ENCODE measurements at places on chromosomes 2 and 18.
A peak's percentile ranks its signal among the peaks of the same experiment; 100 is the strongest.

DNA sequence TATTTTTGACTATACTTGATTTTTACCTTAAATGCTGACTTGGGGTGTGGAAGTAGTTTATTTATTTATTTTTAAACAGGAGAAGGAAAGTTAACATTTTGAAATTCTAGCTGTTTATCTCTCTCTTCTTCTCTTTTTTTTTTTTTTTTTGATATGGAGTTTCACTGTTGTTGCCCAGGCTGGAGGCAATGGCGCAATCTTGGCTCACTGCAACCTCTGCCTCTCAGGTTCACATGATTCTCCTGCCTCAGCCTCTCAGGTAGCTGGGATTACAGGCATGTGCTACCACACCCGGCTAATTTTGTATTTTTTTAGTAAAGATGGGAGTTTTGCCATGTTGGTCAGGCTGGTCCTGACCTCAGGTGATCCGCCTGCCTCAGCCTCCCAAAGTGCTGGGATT is 11.1 kb downstream of the WDR43 start:
- DNase-seq: no peak

- no peak for DNase-seq
Observed at GRCh38 chr2:138564586-138565229, 63.1 kb downstream of the SPOPL start.

DNA sequence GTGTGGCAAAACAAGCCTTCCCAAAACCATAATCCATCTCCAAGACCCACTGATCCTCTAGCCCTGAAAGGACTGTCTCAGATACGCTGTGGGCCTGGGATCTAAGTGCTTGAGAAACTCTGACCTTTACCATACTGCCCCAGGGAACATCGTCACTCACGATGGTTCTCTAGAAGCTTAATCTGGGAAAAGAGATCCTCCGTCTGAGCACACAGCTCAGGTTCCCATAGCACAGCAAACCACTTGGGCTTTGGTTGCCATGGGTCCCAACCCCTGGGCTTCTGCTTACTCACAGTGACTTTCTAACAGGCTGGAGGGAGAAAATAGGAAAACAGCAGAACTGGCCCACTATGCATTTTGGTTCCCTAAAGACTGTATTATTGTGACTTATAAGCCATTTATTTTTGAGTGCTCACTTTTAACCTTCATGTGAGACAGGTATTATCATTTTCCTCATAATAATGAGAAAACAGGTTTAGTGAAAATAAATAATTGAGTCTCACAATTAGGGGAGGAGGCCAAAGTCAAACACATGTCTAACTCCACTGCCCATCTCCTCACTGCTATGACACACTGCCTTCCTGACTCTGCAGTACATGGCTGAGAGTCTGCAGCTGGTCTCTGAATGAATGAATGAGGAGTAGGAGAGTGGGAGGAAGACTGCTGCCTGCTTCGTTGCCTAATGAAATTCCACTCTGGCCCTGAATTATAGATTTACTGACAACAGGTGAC is 46.7 kb downstream of the REEP1 start:
- DNase-seq: no peak

DNA sequence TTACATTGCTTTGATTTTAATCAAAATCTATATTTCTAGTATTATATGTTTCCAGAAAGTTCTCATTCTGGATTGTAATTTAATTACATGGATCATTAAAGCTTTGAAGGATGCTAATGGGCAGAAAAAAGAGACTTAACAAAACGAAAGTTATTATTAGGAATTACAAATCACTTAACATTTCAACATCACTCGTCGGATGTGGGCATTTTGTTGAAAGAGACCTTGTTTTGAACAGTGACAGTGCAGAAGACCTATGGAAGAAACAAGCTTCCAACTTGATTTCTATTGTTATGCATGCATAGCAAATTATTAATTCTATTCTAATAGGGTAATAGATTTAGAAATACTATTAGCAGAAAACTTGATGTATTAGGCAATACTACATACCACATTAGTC is 31.4 kb upstream of the DARS1 start:
- no peak for DNase-seq

- no peak for DNase-seq
Observed at GRCh38 chr2:189866296-189866695, 82.0 kb downstream of the PMS1 start.

DNA sequence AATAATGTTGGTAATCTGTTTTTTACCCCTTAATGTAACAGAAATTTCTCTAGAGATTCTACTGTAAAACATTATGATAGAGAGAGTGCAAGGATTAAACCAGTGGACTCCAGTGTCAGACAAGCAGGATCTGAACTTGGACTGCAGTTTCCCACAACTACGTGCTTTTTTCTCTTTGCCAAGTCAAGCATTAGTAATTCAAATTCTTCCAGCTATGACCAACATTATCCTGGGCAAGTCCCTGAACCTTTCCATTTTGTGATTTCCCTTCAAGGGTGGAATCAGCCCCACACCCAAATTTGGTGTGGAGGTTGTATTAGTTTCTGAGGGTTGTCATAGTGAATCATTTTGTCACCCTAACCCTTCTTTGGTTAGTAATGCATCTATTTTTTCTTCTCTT is 482.0 kb downstream of the ZNF516 start:
- DNase-seq: no peak

GRCh38 chr2:192500550-192501200 is 305.9 kb upstream of the TMEFF2 start:
- DNase-seq: no peak

GRCh38 chr2:96108151-96108540 is 8.2 kb downstream of the ADRA2B start:
- DNase-seq: no peak

- peak; percentile 75 for DNase-seq
Observed at GRCh38 chr2:71546777-71547281, 93.5 kb downstream of the DYSF start.

DNA sequence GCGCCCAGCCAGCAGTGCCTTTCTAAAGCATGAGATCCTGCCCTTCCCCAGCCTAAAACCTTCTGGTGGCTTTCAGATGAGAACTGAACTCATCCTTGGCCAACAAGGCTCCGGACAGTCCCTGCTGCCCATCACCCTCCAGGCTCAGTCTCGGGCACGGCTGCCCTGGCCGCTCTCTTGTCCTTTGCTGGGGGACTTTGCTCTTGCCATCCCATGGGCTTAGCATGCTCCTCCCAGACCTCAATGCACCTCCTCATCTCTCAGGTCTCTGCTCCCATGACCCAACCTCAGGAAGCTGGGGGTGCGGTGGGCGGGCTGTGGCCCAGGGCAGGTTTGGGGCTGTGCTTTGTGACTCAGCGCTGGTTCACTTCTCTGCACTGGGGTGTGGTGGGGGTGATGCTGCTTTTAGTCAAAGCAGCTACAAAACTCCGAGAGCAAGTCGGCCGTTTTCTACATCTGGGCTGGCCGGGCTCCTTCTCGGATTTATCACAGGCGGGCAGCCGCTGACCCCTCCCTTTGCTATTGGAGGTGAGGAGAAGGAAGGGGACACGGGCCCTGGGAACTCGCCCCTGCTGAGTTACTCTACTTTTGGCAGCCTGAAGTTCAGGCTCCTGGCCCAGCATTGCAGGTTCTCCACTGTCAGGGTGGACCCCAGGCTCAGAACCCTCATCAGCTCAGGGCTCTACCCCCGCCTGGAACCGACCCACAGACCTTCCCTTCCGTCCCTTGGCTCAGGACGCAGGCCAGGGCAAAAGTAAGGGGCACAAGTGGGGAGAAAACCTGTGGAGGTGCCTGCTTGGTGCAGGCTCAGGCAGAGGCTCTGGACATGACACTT is 90.6 kb upstream of the TAF1B start:
- DNase-seq: no peak

GRCh38 chr18:45467293-45467692 is 148.0 kb upstream of the SLC14A2 start:
- no peak for DNase-seq

GRCh38 chr2:235001237-235002133 is 49.7 kb downstream of the SH3BP4 start:
- no peak for DNase-seq

DNA sequence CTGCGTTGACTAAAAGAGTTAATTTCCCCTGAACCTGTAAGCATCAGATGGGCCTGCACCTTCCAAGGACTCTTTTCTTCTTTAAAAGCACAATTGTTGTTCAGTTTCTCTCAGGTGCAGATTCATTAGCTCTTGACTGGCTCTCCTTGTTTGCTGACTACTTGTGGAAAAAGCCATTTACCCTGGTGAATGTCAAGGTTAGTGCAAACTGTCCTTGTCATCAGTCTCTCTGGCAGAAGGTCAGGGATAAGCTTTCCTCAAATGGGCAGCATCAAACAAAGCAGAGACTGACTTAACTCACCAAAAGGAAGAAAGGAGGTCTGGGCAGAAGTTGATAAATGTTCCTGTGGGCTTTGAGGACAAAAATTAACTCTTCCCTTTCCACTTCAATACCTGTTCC is 922.7 kb downstream of the BCL11A start:
- DNase-seq: no peak

DNA sequence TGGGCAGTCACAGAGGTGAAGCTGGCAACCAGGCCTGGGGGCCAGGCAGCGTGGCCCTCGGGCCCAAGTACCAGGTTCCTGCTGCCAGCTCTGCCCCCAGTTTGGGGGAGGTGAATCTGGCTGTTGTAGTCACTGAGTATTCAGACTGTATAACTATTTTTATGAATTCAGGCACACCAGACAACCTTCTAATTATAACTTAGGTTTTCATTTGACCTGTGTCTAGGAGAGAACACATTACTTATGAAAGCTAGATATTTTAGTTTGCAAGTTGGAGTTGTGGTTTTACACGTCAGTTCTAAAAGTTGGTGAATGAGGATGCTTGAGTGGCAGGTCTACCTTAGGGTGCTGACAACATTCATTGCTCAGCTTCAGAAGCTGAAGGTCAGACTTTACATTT is 71.7 kb downstream of the LIMS1 start:
- DNase-seq: no peak

GRCh38 chr2:207066791-207067460 is 98.8 kb downstream of the KLF7 start:
- peak; percentile 70 for DNase-seq

DNA sequence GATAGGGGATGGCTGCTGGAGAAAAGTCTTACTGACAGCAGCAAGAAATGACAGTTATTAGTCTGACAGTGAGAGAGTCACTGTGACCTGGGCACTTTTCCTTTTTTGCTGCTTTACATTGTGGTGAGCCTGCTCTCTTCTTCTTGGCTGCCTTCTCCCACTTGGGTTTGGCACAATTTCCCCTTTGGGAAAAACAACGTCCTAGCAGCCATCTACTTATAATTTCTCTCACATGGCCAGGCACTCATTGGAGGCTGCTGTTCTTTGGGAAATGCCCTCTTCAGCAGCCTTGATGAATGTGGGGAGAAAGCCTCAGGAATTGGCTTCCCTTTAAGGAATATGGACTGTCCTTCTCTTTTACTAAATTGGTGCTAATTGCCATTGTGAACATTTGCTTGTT is 60.4 kb upstream of the SLC1A4 start:
- no peak for DNase-seq

- DNase-seq: no peak
Observed at GRCh38 chr18:61855449-61856378, 37.1 kb downstream of the RNF152 start.

DNA sequence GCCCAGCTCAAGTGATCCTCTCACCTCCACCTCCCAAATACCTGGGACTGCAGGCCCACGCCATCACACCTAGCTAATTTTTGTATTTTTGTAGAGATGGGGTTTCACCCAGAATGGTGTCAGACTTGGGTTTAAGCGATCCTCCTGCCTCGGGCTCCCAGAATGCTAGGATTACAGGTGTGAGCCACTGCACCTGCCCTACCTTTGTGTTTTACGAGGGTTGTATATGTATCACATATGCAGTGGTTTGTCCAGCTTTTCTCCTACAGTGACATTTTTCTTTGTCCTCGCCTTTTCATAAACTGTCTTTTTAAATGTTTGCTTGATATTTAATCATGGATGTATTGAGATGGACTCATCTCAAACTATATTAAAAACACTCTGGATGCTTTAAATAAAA is 38.5 kb downstream of the AGAP1 start:
- no peak for DNase-seq

DNA sequence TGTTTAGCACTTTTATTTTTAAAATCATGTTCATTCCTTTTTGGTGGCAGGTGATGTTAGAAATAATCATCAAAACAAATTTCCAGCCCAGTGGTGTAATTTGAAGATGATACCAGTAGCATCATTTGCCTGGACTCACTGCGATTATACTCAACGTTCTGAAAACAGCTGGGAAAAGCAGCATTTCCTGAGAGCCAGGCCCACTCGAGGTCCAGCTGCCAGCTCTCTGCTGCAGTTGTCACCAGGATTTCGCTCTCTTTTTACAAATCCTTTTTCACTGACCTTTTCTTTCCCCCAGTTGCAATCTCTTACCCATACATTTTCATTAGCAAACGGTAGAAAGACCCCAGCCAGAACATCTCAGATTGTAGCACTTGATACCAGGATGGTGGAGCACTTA is 110.6 kb upstream of the LYPD1 start:
- DNase-seq: no peak

- no peak for DNase-seq
Observed at GRCh38 chr2:120531863-120532600, 186.1 kb downstream of the INHBB start.
